ENCODE measurements at places on chromosomes 2 and 18.
A peak's percentile ranks its signal among the peaks of the same experiment; 100 is the strongest.

DNA sequence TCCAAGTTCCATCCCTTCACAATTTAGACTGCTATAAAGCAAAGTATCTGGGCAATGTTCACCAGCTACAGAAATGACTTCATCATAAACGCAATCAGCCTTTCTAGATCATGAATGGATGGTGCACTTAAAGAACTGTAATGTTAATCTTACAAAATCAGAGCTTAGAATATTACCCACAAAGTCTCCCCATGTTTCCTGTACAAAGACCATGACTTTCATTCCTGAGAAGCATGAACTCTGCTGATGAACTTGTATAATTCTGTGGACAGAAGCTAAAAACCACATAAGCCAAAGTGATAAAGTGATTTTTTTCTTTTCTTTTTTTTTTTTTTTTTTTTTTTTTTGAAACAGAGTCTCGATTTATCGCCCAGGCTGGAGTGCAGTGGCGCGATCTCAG, 53.3 kb downstream of the C1D start:
- DNase-seq = no peak

- DNase-seq = no peak
Measured at GRCh38 chr2:144495227-144496091, 24.5 kb downstream of the ZEB2 start.

GRCh38 chr2:219636941-219637841, 9.8 kb downstream of the SLC4A3 start:
- DNase-seq = no peak

- no peak for DNase-seq
Measured at GRCh38 chr2:168592181-168592831, 136.2 kb downstream of the CERS6 start.

DNA sequence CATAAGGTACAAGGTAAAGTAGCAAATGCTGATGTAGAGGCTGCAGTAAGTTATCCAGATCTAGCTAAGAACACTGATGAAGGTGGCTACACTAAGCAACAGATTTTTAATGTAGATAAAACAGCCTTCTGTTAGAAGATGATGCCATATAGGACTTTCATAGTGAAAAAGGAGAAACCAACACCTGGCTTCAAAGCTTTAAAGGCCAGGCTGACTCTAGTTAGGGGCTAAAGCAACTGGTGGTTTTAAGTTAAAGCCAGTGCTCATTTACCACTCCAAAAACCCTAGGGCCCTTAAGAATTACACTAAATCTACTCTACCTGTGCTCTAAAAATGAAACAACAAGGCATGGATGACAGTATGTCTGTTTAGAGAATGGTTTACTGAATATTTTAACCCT, 131.0 kb downstream of the DNAH6 start:
- no peak for DNase-seq

- DNase-seq = no peak
Measured at GRCh38 chr2:171557363-171557762, 35.1 kb downstream of the CYBRD1 start.

DNA sequence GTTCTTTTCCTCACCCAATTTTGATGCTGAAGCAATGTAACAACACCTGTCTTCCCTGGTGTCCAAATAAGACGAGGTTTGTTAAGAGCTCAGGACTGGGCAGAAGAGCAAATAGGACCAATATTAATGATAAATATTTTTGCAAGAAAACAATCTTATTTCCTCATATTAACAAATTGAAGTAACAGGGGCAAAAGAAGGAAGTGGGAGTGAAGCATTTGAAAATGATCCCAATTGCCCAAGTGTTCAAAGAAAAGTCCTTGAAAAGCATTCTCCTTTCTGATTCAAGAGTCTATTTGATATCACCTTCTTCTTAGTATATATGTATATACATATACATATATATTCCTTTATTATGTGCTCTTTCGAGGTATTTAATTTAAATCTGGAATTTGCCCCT, 418.8 kb downstream of the ARHGAP15 start:
- no peak for DNase-seq

GRCh38 chr2:47504174-47504810, 101.3 kb downstream of the MSH2 start:
- DNase-seq = no peak

- no peak for DNase-seq
Measured at GRCh38 chr2:8525582-8526402, 156.1 kb upstream of the ID2 start.

DNA sequence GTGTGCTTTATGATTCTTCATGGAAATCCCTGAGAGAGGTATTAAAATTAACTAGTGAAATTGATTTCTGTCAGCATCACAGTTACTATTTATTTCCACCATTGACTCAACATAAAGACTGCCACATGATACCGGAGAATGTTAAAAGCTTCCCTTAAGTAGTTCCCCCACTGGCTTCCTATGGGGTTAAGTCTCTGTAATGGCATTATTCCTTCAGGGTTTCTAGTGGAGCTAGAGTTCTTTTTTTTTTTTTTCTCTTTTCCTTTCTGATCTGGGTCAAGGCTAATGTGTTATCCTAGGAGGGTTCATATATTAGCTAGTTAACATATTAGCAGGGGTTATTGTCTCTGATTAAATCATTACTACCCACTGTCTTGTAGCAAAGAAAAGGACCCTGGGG, 1919.1 kb upstream of the PIK3C3 start:
- no peak for DNase-seq

- DNase-seq = peak; percentile 60
Measured at GRCh38 chr2:8239531-8240088, 442.2 kb upstream of the ID2 start.

- no peak for DNase-seq
Measured at GRCh38 chr2:40450066-40450795, 1.7 kb downstream of the SLC8A1 start.

- DNase-seq = no peak
Measured at GRCh38 chr2:28993206-28993960, 12.3 kb downstream of the TOGARAM2 start.

DNA sequence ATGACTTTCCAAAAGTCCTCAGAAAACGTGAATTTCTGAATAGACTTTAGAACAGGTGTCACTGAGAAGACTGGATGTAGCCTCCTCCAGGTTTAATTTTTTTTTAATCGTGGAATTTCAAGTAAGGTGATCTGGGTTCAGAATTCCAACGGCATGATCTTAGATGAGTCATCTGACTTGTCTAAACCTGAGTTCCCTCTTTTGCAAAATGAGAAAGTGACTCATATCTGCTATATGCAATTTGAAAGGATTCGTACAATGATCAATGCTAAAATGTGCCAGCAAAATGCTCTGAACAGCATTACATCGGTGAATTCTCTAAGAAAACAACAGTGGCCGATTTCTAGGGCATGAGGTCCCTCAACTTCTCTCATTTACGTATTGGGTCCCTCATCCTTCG, 69.1 kb upstream of the ZNF516 start:
- no peak for DNase-seq

DNA sequence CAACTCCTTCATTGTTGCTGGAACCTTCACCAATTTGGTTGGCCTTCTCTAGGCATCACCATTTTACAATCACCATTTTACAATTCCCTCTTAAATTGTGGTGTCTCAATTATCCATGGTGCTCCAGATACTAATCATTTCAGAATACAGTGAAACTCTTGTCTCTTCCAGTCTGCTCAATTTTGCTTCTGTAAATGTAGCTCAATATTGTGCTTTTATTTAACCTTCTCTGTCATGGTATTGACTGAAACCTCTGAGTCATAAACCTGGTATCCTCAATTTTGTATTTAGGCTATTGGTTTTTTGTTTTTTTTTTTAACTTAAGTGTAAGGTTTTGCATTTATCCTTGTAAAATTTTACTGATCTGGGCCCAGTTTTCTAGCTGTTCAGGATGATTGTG, 16.1 kb downstream of the STRADB start:
- no peak for DNase-seq

GRCh38 chr2:41873102-41874031, 174.5 kb upstream of the PKDCC start:
- DNase-seq = no peak

- no peak for DNase-seq
Measured at GRCh38 chr2:64625299-64626145, 28.2 kb downstream of the SERTAD2 start.

DNA sequence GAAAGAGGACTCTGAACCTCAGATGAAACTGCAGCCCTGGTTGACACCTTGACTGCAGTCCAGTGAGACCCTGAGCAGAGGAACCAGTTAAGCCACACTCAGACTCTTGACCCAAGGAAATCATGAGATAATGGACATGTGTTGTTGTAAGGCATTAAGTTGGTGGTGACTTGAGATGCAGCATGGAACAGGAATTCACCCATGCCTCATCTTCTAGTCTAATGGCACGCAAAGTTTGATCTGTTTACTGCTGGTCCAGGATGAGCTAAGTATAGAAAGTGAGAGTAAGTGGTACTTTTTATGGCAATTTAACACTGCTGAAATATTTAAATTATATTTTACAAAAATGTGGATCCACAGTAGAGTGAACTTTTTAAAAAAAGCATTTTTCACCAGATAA, 51.3 kb upstream of the LTBP1 start:
- DNase-seq = no peak

DNA sequence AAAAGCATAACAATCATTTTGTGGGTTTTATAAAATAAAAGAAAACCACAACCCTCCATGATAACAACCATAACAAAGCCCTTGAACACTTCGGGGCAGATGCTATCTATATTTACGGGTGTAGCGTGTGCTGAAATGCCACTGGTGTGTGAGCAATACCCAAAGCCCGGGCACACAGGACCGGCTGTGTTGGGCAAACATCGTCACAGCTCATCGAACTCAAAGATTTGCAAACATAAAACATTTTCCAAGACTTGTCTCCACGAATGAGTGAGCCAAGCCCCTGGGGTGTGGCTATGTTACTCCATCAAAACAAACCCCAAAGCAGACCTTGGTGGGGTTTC, 290.2 kb downstream of the LPIN1 start:
- peak; percentile 16 for DNase-seq

DNA sequence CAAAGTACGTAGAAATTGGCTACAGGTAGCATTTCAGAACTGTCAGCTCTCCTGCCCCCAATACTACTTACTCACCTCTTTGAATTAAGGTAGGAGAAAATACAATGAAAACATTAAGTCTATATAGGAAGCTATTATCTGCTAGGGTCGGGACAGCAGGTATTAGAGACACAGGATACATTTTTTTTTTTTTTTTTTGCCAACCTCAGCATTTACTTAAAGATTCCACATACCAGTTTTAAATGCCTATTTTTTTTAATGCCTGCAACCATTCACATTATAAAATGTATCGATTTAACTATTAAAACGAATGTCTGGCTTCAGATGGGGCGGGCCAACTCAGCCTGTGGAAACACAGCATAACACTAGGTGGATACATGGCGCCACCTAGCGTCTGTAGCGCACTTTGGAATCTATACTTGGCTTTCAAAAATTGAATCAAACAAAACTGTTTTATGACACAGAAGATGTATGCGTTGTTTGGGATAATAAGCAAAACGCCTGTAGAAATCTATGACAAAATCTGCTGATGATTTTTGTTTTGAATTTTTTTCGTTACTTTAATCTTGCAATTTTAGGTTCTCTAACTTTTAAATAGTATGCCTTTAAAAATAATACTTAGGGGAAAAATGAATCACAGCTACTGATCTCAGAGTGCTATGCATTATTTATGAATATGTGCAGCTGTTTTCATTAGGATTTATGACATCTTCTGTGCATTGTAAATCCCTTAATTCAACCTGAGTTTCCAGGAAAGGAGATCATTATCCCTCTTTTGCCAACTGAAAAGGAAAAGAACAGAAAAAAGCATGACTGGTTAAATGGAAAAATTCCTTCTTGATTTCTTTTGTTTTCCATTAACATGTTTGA, 261.0 kb downstream of the NYAP2 start:
- DNase-seq = peak; percentile 52

DNA sequence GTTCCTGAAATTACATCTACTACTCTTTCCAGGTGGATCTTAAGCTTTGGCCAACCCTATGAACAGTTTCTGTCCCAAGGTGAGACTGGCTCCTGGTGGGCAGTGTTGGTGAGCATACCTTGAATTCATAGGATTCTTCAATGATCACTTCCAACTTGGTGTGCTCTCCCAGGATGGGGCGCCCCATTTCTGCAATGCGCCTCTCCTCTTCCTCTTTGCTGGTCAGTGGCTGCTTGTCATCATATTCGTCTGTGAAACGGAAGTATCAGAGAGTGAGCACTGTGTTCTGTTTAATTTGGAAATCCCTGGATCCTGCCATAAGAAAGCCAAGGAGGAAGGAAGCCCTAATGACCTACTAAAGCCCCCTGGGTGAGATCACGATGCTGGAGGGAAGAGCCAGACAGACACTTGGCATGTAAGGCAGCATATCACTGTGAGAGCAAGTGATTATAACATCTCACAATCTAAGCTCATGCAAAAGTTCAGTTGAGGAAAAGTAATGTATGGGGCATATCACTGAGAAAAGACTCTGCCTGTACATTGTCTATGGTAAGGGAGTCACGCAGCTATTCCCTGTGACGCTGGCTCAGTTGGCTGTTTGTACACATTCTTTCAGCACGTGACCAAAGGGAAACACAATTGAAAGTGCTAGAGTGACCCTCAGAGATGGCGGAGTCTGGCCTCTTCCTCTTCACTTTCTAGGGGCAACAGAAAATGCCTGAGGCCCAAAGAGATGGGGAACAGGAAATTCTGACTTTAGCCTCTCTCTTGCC, 287.0 kb downstream of the SLC8A1 start:
- no peak for DNase-seq

GRCh38 chr2:150110548-150110947, 376.9 kb downstream of the RND3 start:
- no peak for DNase-seq

DNA sequence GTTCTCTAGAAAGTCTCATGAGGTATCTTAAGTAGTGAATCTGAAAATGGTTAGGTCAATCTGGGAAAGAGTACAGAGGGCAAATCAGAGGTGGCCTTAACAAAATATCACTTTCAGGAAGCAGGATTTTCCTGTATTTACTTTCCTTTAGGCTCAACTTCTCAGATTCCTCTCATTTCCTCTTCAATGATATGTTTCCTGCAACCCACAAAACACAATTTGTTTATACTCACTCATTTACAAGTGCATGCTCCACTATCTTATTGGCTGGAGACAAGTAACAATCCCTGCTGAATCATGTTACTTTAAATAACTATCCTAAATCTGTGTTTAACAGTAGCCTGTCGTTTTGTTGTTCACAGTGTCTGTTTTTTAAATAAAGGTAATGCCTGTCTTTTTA, 228.1 kb downstream of the DSC3 start:
- DNase-seq = no peak

DNA sequence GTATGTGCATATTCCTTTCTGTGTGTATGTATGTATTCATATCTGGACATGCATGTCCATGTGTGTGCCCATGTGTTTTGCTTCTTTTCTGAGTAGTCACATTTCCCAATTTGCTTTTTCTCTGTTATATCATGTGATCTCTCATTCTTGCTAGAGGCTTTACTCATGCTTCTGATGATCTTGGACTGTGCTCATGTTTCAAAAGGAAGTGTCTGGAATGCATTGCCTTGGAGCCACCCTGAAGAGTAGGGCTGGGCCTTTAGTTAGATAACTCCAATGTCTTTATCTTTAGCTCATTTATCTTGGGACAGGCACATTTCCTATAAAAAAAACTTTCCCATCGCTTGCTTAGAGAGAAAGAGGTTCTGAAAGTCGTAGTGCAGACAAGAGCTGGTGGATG, 859.2 kb downstream of the CNTNAP5 start:
- DNase-seq = no peak

Data from CD4-positive, alpha-beta T cell treated with Interleukin-4 for 1 hour (primary cell).